ENCODE measurements at places on chromosomes 13 and 19.
A peak's percentile ranks its signal among the peaks of the same experiment; 100 is the strongest.

- peak; percentile 15 for DNase-seq
Measured at GRCh38 chr19:7395360-7396066, 46.8 kb downstream of the ARHGEF18 start.

DNA sequence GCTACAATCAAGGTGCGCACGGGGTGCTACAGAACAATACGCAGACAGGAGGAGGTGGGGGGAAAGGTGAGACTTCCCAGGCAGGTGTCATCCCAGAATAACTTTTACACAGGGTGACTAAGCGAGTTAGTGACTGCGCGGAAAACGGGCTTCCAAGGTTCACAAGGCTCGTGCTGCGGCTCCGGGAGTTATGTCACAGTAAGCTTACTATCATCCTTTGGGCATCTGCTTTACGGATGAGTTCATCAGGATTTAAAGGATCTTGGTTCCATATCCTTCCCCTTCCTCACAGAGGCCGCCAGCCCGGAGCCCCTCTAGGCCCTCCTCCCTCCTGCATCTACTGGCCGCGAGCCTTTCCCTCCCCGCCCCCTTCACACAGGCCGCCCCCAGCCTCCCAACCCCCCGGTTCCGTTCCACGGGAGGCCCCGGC is 474 bp upstream of the IFT88 start:
- peak; percentile 63 for DNase-seq

DNA sequence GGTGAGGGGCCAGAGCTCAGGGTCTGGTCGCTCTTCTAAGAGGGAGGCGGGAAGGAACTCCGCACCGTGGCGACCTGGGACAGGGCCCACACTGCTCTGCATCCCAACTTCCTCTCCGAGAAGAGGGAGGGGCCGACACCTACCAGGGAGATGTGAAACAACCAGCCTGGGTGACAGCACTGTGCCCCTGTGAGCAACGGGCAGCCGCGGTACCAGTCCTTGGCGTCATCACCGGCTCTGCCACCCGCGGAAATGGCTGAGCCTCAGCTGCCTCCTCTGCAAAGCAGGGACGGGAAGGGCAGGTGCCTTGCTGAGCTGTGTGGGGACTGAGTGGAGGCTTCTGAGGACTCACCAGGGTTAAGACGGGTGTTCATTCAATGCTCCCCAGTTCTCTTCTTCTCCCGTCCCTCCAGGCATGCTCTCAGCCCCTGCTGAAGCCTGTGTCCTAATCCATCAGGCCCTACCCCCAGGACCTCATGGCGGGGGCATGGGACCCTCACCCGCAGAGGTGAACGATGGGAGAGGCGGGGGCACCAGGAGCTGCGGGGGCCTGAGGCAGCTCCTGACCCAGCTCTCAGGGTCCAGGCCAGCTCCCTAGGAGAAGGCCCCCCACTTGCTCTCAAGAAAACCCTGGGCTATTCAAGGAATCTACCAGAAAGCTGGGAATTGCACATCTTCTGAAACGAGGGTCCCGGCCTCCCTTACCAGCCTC is 9.3 kb downstream of the ZNF787 start:
- DNase-seq: no peak

DNA sequence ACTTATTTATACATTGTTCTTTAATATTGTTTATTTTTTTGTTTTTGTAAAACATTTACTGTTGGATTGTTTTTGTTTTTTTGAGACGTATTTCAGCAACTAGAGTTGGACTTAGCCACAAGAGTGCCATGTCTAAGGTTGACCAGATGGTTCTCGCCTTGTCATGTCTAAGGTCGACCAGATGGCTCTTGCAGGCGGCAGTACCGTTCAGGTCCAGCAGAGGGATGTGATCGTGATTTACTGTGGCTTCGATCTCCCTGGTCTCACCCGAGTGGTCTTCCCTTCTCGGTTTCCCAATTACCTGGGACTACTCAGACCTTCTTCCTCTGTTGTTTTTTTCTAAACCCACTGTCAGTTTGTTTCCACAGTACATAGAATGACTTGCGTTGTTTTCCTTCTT is 1438.6 kb downstream of the UQCRFS1 start:
- DNase-seq: no peak

DNA sequence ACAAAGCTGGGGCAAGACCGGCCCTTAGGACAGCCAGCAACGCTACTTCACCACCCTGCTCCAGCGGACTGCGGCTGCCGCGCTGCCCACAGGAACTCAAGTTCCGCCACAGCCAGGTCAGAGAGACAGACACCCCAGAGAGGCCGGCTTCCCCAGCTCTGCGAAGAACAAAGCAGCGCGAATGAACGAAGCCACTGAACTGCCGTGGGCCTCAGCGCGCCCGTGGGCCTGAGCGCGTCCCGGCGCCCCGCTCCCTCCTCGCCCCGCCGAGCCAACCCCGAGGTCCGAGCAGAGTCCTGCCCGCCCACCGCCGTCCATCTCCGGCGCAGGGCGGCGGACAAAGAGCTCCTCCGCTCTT is 158.4 kb downstream of the RNF17 start:
- peak; percentile 35 for DNase-seq

- DNase-seq: no peak
Measured at GRCh38 chr19:29587059-29587458, 19.0 kb upstream of the POP4 start.

GRCh38 chr13:28494778-28495537 is at the start of gene FLT1:
Gene FLT1 (minus strand): TSS chr13:28495128. CDS start chr13:28494843, 285 bp downstream.
- DNase-seq: no peak

- DNase-seq: peak; percentile 68
Measured at GRCh38 chr19:10724573-10725071, 6.7 kb downstream of the DNM2 start.

- DNase-seq: no peak
Measured at GRCh38 chr13:33206945-33207614, 78.5 kb downstream of the STARD13 start.

Data from AG10803 (cell line).